NCI-H345 (cell line): ENCODE measurements at places on chromosomes 6 and 20.

DNA sequence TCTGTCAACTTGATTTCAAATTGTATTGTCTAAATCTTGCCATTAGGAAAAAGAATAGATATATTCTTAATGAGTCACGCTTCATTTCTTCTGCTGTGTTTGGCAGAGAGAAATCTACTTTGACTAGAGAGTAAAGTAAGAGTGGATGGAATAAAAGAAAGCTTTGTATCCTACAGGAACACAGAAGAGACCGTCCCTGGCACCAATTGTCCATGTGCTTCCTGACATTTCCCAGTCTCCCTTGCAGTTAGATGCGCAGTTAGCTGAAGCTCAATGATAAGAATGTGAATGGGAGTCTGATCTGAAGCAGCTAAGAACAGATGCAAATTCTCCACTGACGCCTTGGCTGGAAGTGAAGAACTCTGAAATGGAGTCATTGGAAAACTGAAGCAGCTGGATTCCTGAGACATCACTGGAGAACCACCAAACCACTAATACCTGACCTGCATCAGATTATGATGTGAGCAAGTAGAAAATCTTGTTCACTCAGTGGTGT lies 528.2 kb upstream of the MARCKS start:
- no peak for DNase-seq

DNA sequence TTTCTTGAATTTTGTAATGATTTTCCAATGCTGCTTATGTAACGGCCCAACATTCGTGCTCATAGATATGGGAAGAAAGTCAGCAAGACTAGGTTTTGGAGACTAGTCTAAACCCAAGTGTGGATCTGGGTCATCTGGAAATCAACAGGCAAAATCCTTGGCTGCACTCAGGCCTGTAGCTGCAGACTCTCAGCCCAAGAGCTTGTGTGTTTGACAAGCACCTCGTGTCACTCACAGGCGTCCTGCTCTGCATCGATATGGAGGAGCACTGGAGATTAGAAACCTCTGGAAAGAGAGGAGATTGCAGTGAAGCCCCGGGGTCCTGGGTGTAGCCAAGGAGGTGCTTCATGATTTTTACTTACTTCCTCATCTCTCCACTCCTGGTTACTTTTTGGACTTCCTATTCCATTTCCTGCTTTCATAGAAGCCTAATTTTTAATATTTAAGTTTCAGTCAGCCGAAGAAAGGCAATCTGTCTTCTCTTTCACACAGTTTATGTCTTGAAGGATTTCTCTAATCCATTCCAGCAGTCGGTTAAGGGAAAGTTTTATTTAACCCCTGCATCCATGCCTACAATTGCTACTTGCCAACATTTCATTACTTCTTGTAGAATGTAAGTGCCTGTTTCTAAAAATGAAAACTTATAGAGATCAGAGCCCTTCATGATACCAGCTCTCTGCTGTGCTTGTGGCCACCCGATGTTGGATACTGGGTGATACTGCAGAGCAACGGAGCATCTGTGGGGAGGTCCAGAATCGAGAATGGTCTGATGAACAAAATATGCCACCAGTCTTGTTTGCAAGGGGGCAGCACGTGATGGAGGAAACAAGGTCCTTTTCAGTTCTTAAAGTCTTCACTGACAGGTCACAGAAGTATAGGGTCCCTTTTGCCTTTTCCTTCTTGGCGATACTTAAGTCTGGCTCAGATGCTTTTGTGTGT lies 296.3 kb downstream of the QKI start:
- no peak for DNase-seq

GRCh38 chr6:37922563-37922962 lies 103.0 kb downstream of the ZFAND3 start:
- no peak for DNase-seq

DNA sequence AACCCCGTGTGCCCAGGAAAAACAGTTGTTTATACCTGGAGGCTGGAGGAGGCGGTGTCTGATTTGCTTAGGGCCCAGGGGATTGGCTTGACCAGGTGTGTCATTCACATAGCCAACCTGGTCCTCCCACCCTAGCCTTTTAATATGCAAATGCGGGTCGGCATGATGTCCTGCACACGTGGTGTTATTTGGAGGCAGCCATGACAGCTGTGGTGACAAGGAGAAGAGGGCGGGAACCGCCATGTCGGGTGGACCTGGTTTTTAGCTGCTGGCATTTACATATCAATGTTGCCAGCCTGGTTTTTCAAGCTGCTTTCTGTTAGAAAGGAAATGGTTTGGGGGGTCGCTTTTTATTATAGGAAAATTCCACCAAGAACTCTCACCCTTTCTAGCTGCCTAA lies 291.4 kb upstream of the QKI start:
- no peak for DNase-seq
